ENCODE measurements at places on chromosomes 13 and 19. TPM values are rescaled to one million over a fixed set of nuclear protein-coding genes. Genes with fewer than 3 reads are reported as not detected.
A peak's percentile ranks its signal among the peaks of the same experiment; 100 is the strongest.

DNA sequence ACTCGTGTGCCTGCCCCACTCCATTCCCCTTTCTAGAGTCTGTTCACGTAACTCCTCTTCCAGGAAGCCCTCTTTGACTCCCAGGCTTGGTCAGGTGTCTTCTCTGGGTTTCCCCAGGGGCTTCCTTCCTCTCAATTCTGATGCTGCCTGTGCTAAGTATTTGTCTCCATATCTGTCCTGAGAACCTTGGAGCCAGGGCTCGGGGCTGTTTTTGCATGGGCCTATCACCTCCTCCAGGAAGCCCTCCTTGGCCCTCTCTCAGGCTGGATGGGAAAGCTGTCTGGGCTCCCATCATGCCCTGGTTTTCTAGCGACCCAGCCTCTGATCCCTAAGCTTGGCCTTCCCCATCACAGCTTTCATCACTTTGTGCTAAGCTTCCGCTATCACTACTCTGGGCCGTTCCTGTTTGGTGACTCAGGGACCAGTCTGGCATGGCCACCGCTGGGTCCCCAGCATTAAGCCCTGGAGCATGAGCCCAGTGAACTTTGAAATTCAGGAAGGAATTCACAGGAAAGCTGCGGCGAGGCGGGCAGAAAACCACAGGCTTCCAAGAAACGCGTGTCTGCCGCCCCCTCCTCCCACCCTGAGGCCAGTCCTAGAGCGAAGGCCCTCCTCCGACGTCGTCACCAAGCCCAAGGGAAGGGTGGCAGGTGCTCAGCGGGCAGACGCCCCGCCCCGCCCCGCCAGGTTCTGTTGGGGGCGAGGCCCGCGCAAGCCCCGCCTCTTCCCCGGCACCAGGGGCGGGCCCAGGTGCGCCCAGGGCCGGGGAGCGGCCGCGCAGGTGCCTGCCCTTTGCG is 486 bp upstream of the SPINT2 start:
- peak overlapping the region; percentile 94 for H3K27ac ChIP-seq
- H3K27me3 ChIP-seq = no peaks in the 10 kb centered on the region
- peak; percentile 80 for DNase-seq
- peak overlapping the region; percentile 84 for H3K4me3 ChIP-seq
- no peaks in the 10 kb centered on the region for H3K36me3 ChIP-seq

ZNF578 gene
- 4.2 TPM for total RNA-seq

DNA sequence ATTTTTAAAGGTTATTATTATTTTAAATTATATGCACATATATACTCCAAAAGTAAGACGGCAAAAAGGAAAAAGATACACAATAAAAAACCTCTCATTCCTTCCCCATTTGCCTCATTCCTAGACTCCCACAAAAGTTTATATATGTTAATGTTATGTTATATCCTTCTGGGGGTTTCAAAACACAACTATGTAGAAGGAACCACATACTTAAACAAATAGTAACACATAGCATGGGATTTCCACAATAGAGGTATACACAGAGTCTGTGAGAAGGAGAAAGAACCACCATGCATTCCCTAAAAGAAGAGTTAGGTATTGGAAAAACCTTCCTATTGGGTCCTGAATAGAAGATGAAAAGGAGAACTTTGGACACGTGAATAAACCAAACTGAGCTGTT is 9.1 kb downstream of the PDS5B start:
- no peaks in the 10 kb centered on the region for H3K27me3 ChIP-seq
- no peaks in the 10 kb centered on the region for H3K36me3 ChIP-seq
- H3K27ac ChIP-seq = no peak overlapping the region

- H3K4me3 ChIP-seq = no peak overlapping the region
- no peaks in the 10 kb centered on the region for H3K36me3 ChIP-seq
- no peak overlapping the region for H3K27ac ChIP-seq
Observed at GRCh38 chr13:24854311-24854710, 90.3 kb downstream of the RNF17 start.

LGALS4 gene
- total RNA-seq = 0.54 TPM

Measured in H1 (cell line).